ENCODE measurements at places on chromosomes 5 and 9. TPM values are rescaled to one million over a fixed set of nuclear protein-coding genes. Genes with fewer than 3 reads are reported as not detected.

The PAIP1 gene
- 117 TPM for total RNA-seq

The MLANA gene
- total RNA-seq = not detected

The CIZ1 gene
- total RNA-seq = 60.9 TPM

The FAT2 gene
- not detected for total RNA-seq

The LAMC3 gene
- total RNA-seq = 4.1 TPM

The ADAMTS13 gene
- total RNA-seq = 1.8 TPM

The PDE6A gene
- not detected for total RNA-seq

The PTPN3 gene
- 5.5 TPM for total RNA-seq

The FOXD4L6 gene
- 0.51 TPM for total RNA-seq

The OR2S2 gene
- total RNA-seq = not detected

The SLC46A2 gene
- not detected for total RNA-seq

The ANKDD1B gene
- 1.1 TPM for total RNA-seq

The ESM1 gene
- total RNA-seq = not detected

The SLC2A6 gene
- 0.76 TPM for total RNA-seq

The NR4A3 gene
- total RNA-seq = 5.5 TPM

The SLC9A3 gene
- 3.6 TPM for total RNA-seq

The RNF183 gene
- not detected for total RNA-seq

All from uterus (tissue), 4 donors.